ENCODE measurements at places on chromosomes 2 and 18.

DNA sequence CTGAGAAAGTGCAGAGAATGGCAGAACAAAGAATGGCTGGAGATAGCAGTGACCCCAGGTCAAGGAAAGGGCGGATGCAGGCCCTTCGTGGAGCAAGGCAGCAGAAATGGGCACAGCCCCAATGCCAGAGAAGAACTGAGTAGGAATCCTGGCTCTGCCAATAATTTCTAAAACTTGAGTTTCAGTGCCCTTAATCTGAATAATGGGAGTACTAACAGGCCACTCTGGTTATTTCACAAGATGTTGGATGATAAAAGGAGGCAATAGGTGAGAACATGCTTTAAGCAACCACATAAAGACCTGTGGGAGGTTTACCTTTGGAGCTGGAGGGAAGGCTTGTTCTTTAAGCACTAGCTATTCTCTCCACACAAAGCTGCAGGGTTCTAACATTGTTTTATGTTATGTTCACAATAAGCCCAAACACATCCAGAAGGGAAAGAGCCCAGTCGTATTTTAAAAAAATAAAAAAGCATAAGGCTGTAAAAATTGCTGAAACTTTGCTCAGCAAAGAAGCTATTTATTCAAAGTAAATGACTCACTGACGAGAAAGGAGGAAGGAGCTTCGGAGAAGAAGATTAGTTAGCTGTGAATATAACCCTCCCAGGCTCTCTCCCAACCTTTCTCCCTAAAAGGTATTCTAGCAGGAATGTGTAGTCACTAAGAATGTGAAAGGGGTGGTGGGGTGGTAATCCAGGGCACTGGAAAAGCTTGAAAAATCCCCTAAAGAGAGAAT is 470.2 kb downstream of the TXNL1 start:
- peak; percentile 15 for DNase-seq

- no peak for DNase-seq
Measured at GRCh38 chr2:239035361-239035814, 187.5 kb downstream of the TWIST2 start.

GRCh38 chr2:167140767-167141166 is 252.5 kb downstream of the XIRP2 start:
- peak; percentile 97 for DNase-seq

- DNase-seq: peak; percentile 71
Measured at GRCh38 chr2:150526827-150527226, 39.4 kb upstream of the RND3 start.

- DNase-seq: no peak
Measured at GRCh38 chr2:207825978-207826377, 56.3 kb upstream of the FZD5 start.

DNA sequence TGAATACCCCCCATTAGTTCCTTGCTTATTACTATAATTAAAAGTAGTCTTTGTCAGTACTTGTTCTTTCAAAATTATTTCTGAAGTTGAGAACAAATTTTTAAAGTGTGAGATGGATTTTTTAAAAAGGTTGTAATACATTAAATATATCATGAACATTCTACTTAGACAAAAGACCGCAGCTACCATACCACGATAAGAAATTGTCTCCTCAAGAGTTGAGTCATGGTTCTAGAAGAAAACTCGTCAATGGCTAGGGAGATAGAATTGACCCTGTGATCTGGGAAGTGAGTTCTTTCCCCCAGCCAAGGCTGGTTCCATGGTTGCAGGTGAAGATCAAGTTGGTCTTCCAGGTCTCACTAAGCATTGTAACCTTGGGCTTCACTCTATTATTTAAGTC is 67.8 kb upstream of the ACYP2 start:
- DNase-seq: no peak
